ENCODE measurements at places on chromosomes 13 and 19. TPM values are rescaled to one million over a fixed set of nuclear protein-coding genes. Genes with fewer than 3 reads are reported as not detected.

- DNase-seq = no peak
- H3K36me3 ChIP-seq = no peaks in the 10 kb centered on the region
- peaks cover 14% of the 10 kb centered on the region for H3K4me1 ChIP-seq
- H3K4me3 ChIP-seq = no peak overlapping the region
- no peaks in the 10 kb centered on the region for H3K27me3 ChIP-seq
Measured at GRCh38 chr19:35209646-35210045, 18.9 kb downstream of the FAM187B start.

- no peaks in the 10 kb centered on the region for H3K27me3 ChIP-seq
- H3K36me3 ChIP-seq = no peaks in the 10 kb centered on the region
- no peak for DNase-seq
- H3K4me3 ChIP-seq = no peak overlapping the region
- H3K27ac ChIP-seq = no peak overlapping the region
- no peaks in the 10 kb centered on the region for H3K4me1 ChIP-seq
Measured at GRCh38 chr13:65892859-65893258, 1337.3 kb downstream of the PCDH9 start.

- H3K27me3 ChIP-seq = no peaks in the 10 kb centered on the region
- no peak overlapping the region for H3K27ac ChIP-seq
- DNase-seq = no peak
- peaks cover 4% of the 10 kb centered on the region for H3K4me1 ChIP-seq
- H3K4me3 ChIP-seq = no peak overlapping the region
- H3K36me3 ChIP-seq = no peaks in the 10 kb centered on the region
Measured at GRCh38 chr13:24027494-24027893, 130.2 kb upstream of the C1QTNF9B start.

GRCh38 chr13:71661921-71662320 lies 205.1 kb downstream of the DACH1 start:
- H3K4me1 ChIP-seq = no peaks in the 10 kb centered on the region
- no peak overlapping the region for H3K27ac ChIP-seq
- no peak overlapping the region for H3K4me3 ChIP-seq
- no peaks in the 10 kb centered on the region for H3K36me3 ChIP-seq
- no peak for DNase-seq

GRCh38 chr19:6113616-6114188 lies 3.4 kb upstream of the RFX2 start:
- DNase-seq = no peak
- no peak overlapping the region for H3K27ac ChIP-seq
- peaks cover 10% of the 10 kb centered on the region for H3K4me1 ChIP-seq
- no peaks in the 10 kb centered on the region for H3K27me3 ChIP-seq
- no peak overlapping the region for H3K4me3 ChIP-seq

GRCh38 chr13:41130356-41130755 lies 2.2 kb downstream of the KBTBD6 start:
- H3K4me3 ChIP-seq = no peak overlapping the region
- peaks cover 6% of the 10 kb centered on the region for H3K36me3 ChIP-seq
- peaks cover 21% of the 10 kb centered on the region for H3K4me1 ChIP-seq
- H3K27ac ChIP-seq = no peak overlapping the region

GRCh38 chr19:15893477-15893876 lies 4.4 kb downstream of the CYP4F2 start:
- no peak overlapping the region for H3K27ac ChIP-seq
- H3K4me3 ChIP-seq = no peak overlapping the region
- H3K27me3 ChIP-seq = no peaks in the 10 kb centered on the region
- H3K36me3 ChIP-seq = no peaks in the 10 kb centered on the region
- no peak for DNase-seq
- H3K4me1 ChIP-seq = no peaks in the 10 kb centered on the region

- no peaks in the 10 kb centered on the region for H3K27me3 ChIP-seq
- H3K36me3 ChIP-seq = peaks cover 73% of the 10 kb centered on the region
- DNase-seq = no peak
- H3K4me3 ChIP-seq = no peak overlapping the region
Measured at GRCh38 chr19:41416194-41416674, 10.9 kb downstream of the B3GNT8 start.

Gene C1QTNF9B
- 2.9 TPM for total RNA-seq

Gene DZIP1
- 32.1 TPM for total RNA-seq

Data from muscle of leg (tissue), 16 donors.